NCI-H2029 (cell line): ENCODE measurements at places on chromosomes 3 and 15.

- DNase-seq, result no peak
Measured at GRCh38 chr15:68343579-68344225, 66.2 kb downstream of the FEM1B start.

DNA sequence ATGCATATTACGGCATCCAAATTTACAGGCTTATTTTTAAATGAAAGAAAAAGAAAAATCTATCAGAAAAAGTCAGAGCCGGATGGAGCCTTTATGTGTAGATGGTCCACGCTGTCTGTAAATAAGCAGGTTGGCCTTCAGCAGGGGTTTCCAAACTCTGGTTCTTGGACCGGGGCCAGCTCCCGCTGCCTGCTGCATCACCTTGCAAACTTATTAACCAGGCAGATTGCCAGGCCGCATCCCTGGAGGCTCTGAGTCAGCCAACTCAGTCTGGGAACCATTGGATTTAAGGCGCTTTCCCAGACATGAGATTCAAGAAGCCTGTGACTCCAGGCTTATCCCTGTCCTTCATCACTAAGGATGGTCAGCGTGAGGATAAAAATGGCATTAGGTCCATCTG lies 212.4 kb downstream of the OPA1 start:
- DNase-seq, result peak; percentile 71

DNA sequence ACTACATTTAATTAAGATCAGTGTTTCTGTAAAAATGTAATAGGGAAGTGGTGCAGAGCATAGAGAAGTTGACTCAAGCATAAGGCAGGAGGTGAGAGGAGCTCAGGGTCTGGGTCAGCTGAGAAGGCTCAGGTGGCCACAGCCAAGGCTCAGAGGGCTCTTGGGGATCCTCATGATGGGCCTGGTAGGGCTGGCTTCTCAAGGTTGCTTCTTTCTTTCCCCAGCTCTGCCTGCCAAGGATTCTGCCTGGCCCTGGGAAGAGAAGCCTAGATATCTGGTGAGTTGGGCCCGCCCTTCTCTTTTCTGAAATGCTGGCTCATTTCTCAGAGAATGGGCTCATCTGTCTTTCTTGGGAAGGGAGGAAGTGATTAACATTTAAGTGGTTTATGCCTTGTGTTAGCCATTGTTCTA lies 6.5 kb downstream of the ZNF589 start:
- DNase-seq, result no peak

GRCh38 chr3:125200731-125201139 lies 11.8 kb downstream of the SLC12A8 start:
- DNase-seq, result no peak

- no peak for DNase-seq
Measured at GRCh38 chr3:139325551-139325950, 18.3 kb upstream of the MRPS22 start.

DNA sequence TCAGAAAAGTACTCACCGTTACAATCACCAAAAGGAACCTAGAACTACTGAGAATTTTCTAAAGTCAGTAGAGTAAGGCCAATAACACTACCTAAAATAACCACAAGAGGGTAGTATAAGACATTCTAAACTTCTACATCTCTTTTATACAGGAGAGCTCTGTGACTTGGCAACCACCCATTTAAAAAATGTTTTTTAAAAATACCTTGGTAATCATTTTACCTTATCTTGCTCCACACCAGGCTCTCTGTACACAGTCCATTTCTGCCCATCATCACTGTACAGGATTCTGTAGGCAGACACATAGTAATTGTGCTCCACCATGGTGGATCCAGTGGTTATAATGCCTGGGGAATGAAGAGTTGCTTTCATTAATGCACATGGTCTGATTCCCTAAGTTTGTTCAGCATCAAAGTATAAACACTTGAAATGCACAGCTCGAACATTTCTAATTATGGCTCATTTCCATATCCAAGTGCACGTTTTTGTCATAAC lies 54.5 kb downstream of the ST3GAL6 start:
- DNase-seq, result peak; percentile 14

- no peak for DNase-seq
Measured at GRCh38 chr3:197706658-197707057, 30.0 kb downstream of the RUBCN start.

GRCh38 chr15:96916750-96917149 lies 586.2 kb downstream of the NR2F2 start:
- no peak for DNase-seq
